CD4-positive, alpha-beta T cell treated with Interleukin-1 beta for 1 hour (primary cell): ENCODE measurements at places on chromosomes 16 and 17.

DNA sequence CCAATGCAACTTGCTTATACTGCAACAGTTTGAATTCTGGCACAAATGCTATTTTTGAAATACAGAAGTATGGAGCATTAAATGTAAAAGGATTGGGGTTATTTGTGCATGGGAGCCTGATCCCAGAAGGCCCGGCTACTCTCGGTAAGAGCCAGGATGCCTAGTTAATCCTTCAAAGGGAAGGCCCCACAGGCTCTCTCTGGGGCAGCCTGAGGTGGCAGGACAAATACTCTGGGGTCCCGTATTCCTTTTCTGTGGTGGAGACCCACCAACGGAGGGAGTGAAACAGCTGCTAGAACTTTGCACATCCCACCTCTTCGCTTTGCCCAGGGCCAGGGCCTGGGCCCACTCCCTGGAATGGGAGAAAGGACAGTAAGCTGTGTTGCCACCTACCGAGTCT, 30.4 kb downstream of the ERN1 start:
- no peak for DNase-seq

GRCh38 chr17:8393470-8394231, 4.0 kb downstream of the RNF222 start:
- peak; percentile 66 for DNase-seq

DNA sequence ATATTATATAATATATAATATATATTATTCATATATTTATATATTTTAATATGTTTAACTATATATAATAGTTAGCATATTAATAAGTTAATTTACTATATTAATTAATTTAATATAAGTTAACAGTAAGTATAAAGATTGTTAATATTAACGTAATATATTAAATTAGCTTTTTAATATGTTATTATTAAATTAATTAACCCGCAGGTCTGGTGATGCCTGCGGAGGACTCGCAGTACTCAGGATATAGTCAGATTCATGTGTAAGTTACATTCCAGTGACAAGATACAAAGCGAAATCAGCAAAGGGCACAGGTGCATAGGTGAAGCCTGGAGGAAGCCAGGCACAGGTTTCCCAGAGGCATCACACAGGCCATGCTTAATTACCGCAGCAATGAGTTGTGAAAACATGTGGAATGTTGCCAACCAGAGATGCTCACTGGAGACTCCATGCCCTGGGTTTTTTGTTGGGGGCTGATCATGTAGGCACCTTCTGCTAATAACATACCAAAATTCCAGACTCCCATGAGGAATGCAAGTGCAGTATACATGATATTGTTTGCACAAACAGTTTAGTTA, 130.4 kb upstream of the MPHOSPH6 start:
- no peak for DNase-seq

GRCh38 chr17:60640503-60640902, 37.1 kb upstream of the BCAS3 start:
- no peak for DNase-seq

DNA sequence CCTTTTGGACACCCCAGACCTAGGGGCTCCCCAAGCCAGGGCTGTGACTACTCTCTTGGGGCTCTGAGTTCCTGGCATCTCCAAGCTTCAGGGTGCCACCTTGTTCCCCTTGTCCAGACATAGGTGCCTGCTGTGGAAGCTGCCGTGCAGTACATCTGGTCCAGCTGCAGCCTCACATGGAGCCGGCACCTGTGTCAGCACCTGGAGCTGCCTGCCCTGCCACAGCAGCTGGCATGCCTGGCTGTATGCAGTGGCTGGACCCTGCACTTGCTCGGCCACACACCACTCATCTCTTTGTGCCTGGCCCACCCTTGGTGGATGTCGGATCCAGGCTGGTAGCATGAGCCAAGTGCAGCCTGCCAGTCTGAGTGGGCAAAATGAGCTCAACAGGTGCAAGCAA, 775.8 kb downstream of the CDH11 start:
- no peak for DNase-seq

DNA sequence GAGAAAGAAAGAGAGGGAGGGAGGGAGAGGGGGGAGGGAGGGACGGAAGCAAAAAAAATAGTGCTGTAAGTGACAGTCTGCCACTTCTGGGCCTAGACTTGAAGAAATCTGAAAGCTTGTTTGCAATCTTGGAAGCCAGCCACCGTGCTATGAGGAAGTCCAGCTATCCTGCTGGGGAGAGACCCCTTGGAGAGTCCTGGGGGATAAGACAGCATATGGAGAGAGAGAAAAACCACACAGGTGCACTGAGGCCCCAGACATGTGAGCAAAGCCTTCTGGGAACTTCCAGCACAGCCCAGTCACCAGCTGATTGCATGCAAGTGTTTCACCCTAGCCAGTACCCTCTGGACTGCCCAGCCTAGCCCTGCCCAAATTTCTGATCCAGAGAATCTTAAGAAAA, 12.6 kb upstream of the ALOX12B start:
- DNase-seq, result no peak

DNA sequence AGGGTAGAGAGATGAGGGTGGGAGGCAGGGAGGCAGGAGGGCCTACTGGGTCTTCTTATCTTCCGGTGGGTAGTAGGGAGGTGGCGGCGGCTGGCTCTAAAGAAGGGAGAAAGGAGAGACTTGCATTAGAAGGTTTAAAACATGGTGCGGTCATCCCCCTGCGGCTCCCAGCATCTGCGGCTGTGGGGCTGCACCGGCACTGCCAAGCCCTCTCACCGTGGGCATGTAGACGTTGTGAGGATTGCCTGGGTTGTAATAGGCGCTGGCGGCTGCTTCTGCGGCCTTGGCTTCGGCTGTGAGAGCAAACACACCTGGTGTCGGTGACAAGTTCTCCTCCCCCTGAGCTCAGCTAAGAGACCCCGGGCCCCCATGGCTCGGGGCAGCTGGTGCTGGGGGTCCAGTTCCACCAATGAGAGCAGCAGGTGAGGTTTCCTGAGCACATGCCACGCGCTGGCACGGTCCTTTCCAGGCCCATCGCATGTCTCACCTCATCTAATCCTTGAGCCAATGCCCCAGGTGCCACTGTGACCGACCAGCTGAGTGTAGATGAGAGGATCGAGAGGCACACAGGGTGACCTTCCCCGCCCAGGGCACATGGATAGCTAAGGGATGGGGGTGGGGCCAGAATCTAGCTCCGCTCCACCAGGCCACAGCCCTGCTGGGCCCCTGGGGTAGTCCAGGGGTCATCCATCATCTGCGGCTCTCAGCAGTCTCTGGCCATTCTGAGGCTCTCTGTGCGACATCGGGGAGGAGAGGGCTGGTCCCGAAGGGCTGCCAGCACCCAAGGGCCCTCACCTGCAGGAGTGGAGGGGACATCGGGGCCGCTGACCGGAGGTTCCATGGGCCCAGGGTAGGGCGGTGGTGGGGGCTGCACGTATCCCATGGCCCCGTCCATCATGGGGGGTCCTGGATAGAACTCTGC, 2.7 kb upstream of the UNC13D start:
- DNase-seq, result no peak
